ENCODE measurements at places on chromosomes 2 and 18.

DNA sequence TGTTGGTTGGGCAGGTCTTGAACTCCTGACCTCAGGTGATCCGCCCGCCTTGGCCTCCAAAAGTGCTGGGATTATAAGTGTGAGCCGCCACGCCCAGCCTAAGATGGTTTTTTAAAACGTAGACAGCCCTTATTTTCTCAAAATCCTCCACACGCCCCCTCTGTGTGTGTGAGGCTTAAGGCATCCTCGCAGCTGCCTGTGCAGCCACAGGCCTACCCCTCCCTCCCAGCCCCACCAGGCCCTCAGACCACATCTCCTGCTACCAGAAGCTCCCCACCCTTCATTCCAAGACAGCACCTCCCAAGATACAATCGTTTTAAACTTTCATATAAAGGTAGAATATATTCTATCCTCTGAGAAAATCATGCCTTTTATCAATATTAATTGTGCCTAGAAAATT, 4.8 kb downstream of the ANO7 start:
- no peak for DNase-seq

DNA sequence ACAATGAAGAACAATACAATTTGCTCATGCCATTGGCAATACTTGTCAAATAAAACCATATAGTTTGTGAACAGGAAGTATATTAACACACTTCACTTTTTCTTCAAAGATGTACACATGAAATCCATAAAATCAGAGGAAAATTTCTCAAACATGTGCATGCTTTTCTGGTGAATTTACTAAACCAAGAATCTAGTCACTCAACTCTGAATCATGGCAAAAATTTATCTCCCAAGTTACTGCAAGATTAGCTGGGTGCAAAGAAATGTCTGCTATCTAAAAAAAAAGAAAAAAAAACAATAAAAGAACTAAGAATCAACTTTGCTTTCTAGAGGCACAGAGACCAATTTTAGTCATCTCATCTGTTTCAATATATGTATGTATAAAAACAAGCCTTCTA, 419.2 kb downstream of the NR4A2 start:
- no peak for DNase-seq

DNA sequence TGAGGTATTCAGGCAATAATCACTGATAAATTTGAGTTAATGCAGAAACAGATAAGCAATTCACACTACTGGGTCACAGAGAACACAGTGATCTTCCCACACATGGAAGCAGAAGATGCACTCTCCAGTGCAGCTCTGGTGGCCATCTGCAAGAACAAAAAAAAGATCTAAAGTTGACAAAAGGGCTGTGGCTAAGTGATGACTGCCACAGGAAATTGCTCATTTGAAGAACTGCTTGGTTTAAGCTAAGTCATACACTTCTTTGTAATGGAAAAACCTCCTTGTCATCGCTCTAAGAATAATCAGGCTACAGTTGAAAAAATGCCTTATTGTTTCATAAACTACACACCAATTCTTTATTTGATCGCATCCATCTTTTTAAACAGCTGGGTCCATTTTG, 115.1 kb downstream of the DTNB start:
- DNase-seq: peak; percentile 70

- peak; percentile 15 for DNase-seq
Observed at GRCh38 chr2:200089040-200089755, 133.8 kb downstream of the MAIP1 start.

DNA sequence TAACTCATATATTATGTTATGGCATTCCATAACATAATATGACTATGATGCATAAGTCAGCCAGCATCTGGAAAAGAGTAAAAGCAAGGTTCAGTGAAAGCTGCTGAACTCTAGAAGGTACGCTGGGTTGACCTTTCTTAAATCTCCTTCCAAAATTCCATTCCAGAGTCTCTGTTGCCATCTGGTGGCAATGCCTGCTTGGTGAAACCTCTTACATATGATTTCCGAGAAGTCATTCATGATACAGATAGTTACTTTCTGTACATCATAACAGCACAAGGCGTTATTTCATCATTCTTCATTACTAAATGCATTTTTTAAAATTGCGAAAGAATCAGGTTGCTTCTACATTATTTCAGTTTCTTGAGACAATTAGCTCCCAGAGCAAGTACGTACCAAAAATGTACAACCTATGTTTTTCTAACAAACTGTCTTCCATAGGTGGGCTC, 7.0 kb upstream of the EPG5 start:
- DNase-seq: peak; percentile 30

- DNase-seq: no peak
Observed at GRCh38 chr2:64685430-64685829, 31.7 kb upstream of the SERTAD2 start.

- no peak for DNase-seq
Observed at GRCh38 chr2:232029346-232029745, 67.8 kb downstream of the DIS3L2 start.

- no peak for DNase-seq
Observed at GRCh38 chr2:18290386-18290785, 270.1 kb downstream of the RDH14 start.

DNA sequence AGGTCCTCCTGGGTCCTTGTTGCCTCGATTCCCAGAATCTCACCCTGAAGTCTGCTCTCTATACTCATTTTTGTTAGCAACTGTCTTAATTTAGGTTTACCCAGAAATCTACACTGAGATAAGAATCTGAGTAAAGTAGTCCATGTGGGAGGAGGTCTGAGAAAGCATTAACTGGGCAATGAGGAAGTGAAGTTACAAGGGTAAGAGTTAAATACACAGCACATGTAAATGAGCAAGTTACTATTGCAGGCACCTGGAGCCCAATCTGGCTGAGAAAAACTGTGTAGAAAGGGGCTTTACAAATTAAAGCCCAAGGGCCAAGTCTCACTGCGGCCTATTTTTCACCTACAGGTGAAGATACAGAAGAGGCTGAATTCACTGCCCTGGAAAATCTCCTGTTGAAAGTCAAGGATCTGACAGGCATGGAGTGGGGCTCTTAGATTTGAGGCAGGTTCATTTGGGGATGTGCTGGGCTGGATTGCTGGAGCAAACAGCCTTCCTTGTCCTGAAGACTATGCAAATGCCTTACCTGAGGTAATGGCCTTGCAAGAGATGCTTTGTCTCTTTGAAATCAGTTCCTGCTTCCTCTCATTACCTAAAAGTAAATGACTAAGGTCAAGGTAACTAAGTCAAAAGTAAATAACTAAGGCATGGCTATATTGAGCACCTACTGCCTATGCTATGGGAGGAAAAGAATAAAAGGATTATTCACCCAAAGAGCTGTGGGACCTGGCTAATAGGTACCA, 84.4 kb upstream of the DYNAP start:
- no peak for DNase-seq

DNA sequence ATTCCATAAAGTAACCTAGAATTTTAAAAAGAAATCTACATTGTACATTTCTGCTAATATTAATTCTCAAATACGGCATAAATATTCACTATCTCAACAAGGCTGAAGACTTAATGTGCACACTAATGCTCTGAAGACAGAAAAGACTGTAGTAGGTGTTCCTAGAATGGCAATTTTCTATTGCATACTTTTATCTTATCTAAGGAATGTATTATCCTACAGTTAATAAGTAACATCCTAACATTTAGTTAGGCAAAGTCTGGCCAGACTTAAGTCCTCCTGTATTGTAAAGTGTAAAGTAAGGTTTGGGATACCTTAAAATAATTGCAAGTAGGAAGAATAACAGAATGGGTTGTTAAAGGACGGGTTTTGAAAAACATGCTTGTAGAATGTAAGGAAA, 42.2 kb downstream of the CHST9 start:
- DNase-seq: no peak

DNA sequence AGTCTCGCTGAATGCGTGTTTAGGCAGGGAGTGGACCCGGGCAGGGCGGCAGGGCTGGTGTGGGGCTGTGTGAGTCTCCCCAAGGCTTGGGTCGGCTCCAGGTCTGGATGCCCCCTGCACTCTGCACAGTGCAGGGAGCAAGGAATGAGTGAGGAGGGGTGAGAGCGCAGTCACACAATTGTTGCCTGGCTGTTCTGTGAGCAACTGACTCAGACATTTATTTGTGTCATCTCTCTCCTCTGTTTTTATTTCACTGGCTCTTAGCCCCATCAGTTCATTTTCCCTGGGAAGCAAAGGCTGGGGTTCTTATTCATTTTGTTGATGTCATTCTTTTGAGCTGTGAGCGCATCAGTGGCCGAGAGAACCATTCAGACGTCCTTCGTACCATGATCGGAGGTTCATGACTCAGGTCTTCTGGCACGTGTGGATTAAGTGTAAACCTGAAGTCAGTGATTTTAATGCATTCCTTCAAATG, 61.1 kb downstream of the GATA6 start:
- DNase-seq: no peak

DNA sequence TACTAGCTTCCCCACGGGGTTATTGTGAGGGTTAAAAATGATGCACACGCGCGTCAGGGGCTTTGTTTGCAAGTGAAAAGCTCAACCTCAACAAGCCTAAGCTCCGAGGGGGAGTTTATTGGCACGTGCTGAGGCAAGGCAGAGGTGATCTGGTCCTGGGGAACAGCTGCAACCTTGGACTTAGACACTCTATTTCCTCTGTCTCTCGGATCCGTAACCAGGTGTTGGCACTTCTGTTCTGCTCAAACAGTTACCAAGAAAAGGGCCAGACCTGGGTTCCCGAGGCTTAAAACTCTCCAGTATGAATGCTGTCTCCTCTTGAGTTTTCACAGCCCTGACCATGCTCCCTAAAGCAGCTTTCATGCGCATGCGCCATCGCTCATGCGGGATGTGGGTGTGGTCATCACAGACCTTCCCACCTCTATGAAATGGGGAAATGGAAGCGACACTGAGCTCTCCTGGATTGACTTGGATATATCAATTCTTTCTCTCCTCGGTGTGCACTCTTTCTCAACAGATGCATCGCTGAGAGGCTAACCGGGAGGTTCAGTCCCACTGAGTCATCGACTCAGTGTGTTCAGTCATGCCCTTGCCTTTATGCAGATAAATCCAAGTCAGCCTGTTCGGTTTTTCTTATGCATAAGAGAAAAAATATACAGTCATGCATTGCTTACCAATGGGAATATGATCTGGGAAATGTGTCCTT, 19.9 kb upstream of the RAB31 start:
- no peak for DNase-seq

DNA sequence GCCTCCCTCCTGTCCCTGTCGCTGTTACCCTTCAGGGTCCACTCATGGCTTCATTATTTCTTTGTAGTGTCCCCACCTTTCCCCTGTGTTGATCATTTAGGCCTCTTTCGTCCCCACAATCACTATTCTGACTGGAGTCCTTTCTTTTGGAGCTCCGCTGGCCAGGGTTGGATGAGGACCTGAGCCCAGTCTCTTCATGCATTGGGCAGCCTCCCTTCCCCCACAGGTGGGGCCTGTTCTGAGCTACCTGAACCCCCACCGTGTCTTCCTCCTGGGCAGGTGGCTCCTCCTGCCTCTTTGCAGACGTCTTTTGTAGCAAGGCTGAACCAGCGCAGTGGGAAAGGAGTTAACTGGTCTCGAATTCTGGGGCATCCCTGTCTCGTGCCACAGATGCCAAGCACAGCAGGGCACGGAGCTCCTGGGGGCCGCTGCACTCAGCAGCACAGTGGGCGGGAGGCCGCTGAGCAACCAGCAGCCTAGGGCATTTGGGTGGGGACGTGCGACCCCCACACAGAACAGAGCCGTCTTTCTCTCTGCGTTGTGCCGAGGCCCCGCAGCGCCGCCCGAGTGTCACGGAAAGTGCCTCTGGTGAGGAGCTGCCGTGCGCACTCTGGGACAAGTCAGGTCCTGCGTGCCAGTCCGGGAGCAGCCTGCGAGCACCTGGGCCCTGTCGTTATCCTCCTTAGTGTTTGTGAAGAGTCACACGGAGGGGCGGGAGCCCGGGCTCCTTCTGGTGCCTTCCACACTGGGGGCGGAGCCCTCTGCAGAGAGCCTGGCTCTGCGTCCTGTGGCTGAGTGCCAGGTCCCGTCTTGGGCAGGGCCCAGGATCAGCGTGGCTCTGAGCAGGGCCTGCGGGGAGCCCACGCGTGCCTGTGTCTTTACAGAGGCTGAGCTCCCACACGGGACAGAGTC, 130.1 kb downstream of the NFATC1 start:
- DNase-seq: no peak

DNA sequence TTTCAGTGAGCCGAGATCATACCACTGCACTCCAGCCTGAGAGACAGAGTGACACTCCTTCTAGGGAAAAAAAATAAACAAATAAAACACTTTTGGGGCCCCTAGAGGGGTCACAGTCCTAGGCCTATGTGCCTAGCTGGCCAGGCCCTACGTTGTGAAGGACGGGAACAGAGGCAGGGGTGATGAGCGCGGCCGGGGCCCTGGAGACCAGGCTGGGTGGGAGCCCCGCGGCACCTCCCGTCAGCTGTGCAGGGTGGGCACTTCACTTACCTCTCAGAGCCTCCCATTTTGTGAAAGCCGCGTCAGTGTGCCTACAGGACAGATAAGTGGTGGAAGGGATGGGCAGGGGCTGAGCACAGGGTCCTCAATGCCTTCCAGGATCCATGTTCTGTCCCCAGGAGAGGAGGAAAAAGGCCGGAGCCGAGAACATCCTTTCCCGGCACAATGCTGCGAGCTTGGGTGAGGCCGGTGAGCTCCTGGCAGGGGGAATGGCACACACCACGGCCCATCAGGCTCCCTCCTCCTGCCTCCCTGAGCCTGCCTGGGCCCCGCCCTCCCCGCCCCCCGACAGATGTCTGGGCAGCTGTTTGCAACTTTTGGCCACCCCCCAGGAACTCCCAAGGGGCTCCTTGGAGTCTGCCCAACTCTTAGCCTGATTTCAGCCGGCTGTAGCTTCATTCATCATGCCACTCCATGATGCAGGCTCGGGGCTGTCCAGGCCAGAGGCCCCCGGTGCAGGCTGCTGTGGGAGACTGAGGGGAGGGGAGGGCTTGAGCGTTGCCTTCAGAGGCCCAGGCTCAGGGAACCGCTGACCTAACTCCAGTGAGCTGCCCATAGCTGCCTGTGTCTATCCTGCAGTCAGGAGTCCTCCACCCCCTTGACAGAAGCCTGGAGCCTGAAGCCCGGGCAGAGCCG, 196.5 kb downstream of the TFCP2L1 start:
- no peak for DNase-seq

DNA sequence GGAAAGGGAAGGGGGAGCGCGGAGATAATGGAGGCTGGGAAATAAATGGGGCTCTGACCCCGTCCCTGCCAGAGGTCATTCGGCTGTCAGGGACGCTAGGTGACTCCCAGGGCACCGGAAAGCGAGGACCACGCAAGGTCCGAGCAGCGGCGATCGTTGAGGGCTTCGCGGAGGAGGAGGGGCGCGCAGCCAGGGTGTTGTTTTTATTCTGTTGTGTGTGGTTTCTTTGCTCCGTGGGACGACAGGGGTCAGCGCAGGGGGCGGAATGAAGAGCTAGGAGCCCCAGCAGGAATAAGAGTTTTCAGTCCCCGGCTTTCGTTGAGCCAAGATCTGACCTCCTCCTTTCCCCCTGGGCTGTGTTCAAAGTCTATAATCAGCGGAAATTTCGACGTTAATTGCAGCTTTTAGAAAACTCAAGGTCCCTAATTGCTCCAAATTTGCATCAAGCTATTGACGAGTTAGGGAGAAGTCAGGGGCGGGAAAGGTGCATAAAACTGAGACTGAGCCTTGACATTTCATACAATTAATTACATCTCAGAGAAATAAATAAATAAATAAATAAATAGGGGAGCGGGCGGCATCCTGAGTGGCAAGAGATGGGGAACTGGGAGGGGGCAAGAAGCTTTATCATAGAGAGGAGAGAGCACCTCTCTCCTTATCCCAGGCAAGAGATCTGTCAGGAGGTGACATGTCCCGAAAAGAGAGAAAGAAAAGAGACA, 2.2 kb downstream of the GAD1 start:
- DNase-seq: no peak

GRCh38 chr2:23423062-23423872, 38.3 kb downstream of the KLHL29 start:
- DNase-seq: no peak

Measured in NT2/D1 (cell line).